ENCODE measurements at places on chromosomes 4 and X.
A peak's percentile ranks its signal among the peaks of the same experiment; 100 is the strongest.

- DNase-seq, result no peak
Observed at GRCh38 chrX:26954029-26954428, 509.1 kb downstream of the PPP4R3C start.

DNA sequence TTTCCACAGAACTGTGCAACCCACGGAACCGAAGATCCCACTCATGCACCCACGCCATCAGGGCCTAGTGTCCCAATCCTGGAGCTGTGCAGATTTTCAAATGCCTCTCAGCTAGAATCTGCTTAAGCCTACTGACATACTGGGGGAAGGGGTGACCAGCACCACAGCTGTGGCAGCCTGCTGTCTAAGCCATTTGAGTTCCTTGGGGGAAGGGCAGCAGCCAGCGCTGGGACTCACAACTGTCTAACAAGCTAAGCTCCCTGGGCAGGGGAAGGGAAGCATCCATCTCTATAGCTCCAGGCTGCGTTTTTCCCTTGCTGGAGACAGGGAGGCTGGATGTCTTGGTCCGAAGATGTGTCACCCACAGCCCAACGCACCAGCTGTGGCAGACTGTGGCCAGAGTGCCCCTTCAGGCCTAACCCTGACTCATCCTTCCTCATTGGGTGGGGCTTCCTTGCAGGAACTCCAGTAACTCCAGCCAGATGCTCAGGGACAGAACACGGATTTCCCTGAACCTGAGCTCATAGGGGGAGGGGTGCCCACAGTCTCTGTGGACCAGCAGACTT is 194.8 kb downstream of the CHRDL1 start:
- no peak for DNase-seq

- no peak for DNase-seq
Observed at GRCh38 chr4:184740980-184741391, 7.1 kb upstream of the CENPU start.

DNA sequence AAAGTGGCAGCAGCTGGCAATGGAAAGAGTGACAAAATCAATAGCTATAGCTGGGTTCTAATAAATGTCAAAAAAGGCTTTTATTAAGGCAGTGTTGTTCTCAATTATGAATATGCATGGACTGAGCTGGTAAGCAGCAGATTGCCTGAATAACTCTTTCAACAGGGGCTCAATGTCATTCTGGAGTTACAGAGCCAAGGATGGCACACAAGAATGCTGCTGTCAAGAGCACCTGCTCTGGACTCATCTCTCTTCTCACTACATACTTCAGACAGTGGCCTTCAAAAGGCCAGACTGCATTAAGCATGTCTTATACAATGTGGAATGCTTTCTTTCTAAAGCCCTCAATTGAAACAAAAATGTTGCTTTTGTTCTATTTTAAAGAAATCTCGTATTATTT is 351.4 kb downstream of the KLHL13 start:
- no peak for DNase-seq

DNA sequence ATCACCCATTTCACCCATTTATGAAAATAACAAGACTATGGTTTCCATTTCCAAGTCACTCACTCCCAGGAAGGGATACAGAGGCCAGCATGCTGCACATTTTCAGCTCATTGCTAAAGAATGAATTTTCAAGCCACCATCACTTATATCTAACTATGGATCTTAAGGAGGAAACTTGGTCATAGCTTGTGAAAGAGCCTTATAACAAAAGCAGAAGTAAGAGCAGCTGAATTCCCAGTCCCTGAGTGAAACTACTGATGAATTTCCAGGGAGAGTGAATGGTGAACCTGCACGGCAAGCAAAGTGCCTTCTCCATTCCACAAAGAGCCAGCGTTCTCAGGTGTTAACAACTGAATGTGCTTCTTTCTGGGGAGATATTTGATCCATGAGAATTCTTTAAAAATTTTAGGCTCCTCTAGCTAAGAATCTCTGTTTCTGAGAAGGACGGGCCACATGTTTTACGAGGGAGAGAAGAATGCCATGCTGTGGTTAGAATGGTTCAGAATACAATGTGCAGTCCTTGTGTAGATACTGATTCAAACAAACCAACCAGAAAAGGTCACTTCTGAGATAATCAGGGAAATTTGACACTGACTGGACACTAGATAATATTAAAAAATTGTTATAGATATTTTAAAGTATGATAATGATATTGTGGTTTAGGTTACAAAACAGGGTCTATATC is 24.0 kb downstream of the BTC start:
- DNase-seq, result no peak

GRCh38 chr4:47650584-47651130 is 165.6 kb downstream of the ATP10D start:
- DNase-seq, result no peak

- DNase-seq, result no peak
Observed at GRCh38 chrX:44157858-44158257, 184.7 kb upstream of the NDP start.

GRCh38 chr4:89364541-89364940 is 56.9 kb upstream of the GPRIN3 start:
- no peak for DNase-seq

GRCh38 chrX:150967786-150968185 is 15.3 kb upstream of the HMGB3 start:
- no peak for DNase-seq

DNA sequence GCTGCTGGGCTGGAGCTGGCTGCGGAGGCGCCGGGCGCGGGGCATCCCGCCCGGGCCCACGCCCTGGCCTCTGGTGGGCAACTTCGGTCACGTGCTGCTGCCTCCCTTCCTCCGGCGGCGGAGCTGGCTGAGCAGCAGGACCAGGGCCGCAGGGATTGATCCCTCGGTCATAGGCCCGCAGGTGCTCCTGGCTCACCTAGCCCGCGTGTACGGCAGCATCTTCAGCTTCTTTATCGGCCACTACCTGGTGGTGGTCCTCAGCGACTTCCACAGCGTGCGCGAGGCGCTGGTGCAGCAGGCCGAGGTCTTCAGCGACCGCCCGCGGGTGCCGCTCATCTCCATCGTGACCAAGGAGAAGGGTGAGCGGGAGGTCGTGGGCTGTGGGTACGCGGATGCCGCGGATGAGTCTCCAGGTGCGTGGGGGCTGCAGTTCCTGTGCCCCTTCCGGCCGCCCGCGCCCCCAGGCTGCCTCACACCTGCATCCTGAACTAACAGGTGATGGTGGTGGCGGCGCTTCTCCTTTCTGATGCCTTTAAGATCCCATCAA is 499 bp downstream of the CYP2U1 start:
- DNase-seq, result peak; percentile 28
